ENCODE measurements at places on chromosomes 5 and 9. TPM values are rescaled to one million over a fixed set of nuclear protein-coding genes. Genes with fewer than 3 reads are reported as not detected.

DNA sequence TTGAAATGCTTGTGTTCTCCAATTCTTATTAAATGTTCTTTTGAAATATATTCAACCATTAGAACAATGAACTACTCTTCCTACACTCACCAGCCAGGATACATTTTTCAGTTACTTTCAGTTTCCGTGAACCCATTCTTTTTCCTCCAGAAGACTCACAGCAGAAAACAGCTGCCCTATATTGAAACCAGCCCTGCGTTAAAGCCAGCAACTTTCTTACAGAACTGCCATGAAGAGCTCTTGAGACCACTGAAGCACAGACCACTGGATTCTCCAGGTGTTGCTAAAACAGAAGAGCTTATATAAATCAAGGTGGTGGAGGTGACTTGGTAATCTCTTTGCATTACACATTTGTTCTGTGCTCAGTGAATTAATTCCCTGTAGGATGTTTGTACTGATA is 365.9 kb upstream of the C9orf72 start:
- H3K27me3 ChIP-seq, result no peaks in the 10 kb centered on the region
- no peak overlapping the region for H3K27ac ChIP-seq
- H3K36me3 ChIP-seq, result no peaks in the 10 kb centered on the region
- no peak for DNase-seq

GRCh38 chr5:179333796-179334761 is 11.2 kb downstream of the ADAMTS2 start:
- H3K27ac ChIP-seq, result no peak overlapping the region
- peaks cover 6% of the 10 kb centered on the region for H3K27me3 ChIP-seq
- H3K36me3 ChIP-seq, result no peaks in the 10 kb centered on the region
- no peak overlapping the region for H3K4me3 ChIP-seq
- no peaks in the 10 kb centered on the region for H3K4me1 ChIP-seq

SLC1A1 gene
- total RNA-seq, result not detected

DNA sequence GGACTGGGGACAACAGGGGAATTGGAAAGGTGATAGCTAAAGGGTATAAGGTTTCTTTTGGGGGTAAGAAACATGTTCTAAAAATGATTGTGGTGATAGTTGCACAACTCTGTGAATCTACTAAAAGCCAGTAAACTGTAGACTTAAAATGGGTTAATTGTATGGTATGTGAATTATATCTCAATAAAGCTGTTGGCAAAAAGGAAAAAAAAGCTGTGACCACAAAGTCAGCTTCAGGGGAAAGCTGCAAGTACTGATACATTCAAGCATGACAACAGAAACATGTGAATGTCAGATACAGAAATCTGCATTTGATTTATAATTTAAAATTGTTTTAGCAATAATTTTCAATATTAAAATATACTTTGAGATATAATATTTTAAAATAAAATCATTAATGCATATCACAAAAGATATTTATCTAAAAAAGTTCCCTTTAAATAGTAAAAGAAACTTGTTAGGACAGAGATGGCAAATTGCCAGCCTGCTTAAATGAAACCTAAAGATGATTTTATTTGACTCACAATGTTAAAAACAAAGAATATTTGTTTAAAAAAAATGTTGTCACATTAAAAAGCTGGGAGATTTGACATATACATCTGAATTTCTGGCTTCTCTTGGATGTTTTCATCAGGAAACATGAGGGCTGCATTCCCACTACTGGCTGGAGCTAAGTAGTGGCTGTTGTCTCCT is 66.0 kb downstream of the TBCA start:
- H3K36me3 ChIP-seq, result peaks cover 15% of the 10 kb centered on the region
- no peak overlapping the region for H3K4me3 ChIP-seq
- peaks cover 2% of the 10 kb centered on the region for H3K4me1 ChIP-seq
- H3K27me3 ChIP-seq, result no peaks in the 10 kb centered on the region
- H3K27ac ChIP-seq, result no peak overlapping the region

WHRN gene
- total RNA-seq, result 4.4 TPM

GRCh38 chr5:170448221-170448620 is 55.6 kb upstream of the KCNIP1 start:
- no peaks in the 10 kb centered on the region for H3K36me3 ChIP-seq
- H3K4me1 ChIP-seq, result peaks cover 6% of the 10 kb centered on the region
- H3K27ac ChIP-seq, result no peak overlapping the region
- H3K27me3 ChIP-seq, result peaks cover 3% of the 10 kb centered on the region
